ENCODE measurements at places on chromosomes 3 and 15.

GRCh38 chr3:133895208-133896001, at the start of gene RAB6B:
TSS of gene RAB6B (minus strand) at chr3:133895882. CDS start at chr3:133895466, 416 bp downstream.
- peak; percentile 44 for DNase-seq

DNA sequence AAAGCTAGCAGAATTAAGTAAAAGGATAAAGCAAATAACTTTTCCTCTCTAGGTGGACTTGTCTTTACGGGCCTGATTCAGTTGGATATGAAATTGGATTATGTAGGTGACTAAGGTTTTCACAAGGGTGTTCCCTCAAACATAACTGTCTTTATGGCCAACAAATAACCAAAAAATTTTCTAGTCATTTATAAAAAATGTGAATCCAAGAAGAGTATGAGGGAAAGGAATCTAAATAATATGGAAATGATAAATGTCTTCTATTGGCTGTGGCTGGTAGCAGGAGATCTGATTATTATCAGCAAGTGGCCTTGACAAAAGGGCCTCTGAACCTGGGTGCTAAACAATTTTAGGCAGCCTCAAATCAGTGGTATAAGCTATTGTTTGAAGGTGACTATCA, 594.0 kb upstream of the UBE2E2 start:
- no peak for DNase-seq

- DNase-seq, result no peak
Measured at GRCh38 chr3:64104006-64104405, 80.7 kb upstream of the PSMD6 start.

DNA sequence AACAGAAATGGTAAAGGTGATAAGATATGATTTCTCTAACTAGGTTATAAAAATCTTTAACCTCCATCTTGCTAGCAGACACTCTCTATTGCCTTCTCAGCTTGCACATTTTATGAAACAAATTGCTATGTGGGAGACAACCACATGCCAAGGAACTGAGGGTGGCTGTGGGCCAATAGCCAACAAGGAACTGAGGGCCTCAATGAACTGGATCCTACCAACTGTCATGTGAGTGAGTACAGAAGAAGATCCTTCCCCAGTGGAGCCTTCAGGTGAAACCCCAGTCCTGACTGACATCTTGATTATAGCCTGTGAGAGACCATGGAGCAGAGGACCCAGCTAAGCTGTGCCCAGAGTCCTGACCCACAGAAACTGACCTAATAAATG, 129.2 kb upstream of the LRIG1 start:
- DNase-seq, result peak; percentile 22

- DNase-seq, result no peak
Measured at GRCh38 chr15:77975332-77976094, 102.0 kb downstream of the TBC1D2B start.

- DNase-seq, result no peak
Measured at GRCh38 chr3:39479701-39480414, 12.4 kb downstream of the MOBP start.

DNA sequence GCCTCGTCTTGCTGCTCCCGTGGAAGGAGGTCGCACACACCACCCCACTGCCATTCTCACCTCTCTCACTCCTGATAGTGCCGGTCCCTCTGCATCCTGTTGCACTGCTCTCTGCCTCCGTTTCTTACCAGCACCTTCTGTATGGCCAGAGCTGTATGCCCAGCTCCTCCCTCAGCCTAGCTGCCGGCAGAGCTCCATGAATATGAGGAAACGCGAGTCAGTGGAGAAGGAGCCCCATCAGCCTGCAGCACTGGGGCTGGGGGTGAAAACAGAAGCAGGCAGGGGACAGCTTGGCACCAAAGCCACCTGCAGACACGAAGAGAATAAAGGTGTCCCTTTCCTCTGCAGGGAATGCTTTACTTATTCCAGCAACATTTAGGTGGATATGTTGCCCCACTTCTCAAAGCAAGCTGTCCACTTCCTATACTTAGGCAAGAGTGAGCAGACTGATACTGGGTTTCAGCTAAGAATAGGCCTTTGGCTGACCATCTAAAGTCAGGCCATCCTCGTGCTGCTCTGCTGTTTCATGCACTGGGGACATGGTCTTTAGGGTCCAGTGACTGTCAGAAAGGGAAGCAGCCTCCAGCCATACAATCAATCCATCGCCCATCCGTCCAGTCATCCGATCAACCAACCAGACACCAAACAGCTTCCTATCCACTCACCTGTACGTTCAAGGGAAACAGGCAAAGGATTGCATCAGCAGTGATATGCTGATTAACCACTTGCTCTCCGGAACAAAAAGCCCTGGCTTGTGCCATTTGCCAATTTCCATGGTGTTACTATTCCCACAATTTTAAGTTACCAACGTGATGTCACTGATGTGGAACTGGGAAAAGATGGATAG, 222.7 kb downstream of the XXYLT1 start:
- no peak for DNase-seq

DNA sequence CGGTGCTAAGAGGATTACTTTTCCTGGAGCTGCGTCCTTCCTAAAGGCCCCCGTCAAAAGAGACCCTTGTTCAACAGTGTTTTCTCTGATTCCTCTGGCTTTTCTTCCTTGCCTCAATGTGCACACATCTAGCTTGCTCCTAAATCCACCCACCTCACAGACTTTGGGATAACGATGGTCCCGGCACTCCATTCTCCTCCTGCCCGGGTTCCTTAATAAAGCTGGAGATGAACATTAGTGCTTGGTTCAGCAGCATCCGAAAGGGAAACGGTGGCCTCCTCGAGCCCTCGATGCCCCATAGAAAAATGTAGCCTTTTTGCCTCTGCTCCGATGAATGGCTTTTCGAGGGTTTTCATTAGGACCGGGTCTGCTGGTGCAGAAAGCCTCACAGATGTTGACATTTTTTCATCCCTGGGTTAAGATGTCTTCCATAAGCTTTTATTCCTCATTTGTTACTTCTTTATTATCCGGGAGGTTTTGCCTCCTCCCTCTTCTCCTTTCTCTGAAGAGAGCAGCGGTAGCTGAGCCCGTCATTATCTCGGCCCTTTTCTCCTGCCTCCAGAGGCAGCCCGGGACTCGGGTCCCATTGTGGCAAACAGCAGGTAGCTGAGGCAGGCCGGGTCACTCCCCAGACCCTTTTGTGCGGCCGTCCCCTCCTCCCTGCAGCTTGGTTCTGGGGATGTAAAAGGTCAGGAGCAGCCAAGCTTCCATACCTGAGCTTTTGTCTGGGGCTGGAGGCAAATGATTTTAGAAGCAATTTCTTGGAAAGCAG, 64.6 kb downstream of the CPN2 start:
- no peak for DNase-seq

- DNase-seq, result peak; percentile 53
Measured at GRCh38 chr3:192130534-192131132, 596.7 kb downstream of the FGF12 start.

- DNase-seq, result peak; percentile 82
Measured at GRCh38 chr15:35557544-35557943, 11.6 kb upstream of the DPH6 start.

GRCh38 chr3:195451373-195452015, 8.7 kb upstream of the ACAP2 start:
- DNase-seq, result no peak

- DNase-seq, result no peak
Measured at GRCh38 chr15:43210172-43210745, 10.6 kb downstream of the EPB42 start.

DNA sequence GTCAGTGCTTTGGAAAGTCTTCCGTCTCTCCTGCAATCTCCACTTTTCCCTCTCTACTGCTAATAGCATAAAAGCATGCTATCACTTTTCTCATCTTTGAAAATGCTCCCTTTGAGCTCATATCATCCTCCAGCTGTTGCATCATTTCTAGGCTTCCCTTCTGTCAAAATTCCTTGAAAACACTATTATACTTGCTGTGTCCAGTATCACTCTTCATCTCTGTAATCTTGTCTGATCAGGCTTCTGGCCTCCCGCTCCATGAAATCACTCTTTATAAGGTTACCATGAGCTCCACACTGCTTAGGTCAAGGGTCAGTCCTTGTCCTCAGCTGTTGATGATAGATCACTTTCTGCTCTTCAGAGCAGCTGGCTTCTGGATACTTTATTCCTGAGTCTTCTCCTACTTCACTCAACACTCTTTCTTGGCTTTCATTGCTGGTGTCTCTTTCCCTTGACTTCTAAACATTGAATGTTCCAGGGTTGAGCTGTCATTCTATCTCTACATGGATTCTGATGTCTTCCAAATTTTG, 50.9 kb upstream of the SPTSSB start:
- no peak for DNase-seq

DNA sequence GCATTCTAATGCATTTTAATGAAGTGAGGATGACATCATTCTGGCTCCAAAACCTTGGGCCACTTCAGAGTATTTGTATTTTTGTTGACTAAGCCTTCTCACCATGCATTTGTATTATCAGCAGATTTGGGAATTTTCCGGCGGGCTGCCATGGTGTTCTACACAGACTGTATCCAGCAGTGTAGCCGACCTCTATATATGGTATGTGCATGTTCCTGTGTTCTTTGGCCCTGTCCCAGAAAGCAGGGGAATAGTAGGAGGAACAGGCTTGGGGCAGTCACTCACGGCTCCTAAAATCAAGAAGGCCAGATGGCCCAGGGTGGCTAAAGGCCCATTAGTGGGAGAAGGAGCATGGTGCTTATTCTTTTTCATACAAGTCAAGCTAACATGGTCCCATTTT, 80.5 kb downstream of the USF3 start:
- peak; percentile 34 for DNase-seq

- DNase-seq, result no peak
Measured at GRCh38 chr3:40102182-40102581, 207.3 kb upstream of the EIF1B start.

- DNase-seq, result no peak
Measured at GRCh38 chr15:33476076-33476475, 165.3 kb downstream of the RYR3 start.

DNA sequence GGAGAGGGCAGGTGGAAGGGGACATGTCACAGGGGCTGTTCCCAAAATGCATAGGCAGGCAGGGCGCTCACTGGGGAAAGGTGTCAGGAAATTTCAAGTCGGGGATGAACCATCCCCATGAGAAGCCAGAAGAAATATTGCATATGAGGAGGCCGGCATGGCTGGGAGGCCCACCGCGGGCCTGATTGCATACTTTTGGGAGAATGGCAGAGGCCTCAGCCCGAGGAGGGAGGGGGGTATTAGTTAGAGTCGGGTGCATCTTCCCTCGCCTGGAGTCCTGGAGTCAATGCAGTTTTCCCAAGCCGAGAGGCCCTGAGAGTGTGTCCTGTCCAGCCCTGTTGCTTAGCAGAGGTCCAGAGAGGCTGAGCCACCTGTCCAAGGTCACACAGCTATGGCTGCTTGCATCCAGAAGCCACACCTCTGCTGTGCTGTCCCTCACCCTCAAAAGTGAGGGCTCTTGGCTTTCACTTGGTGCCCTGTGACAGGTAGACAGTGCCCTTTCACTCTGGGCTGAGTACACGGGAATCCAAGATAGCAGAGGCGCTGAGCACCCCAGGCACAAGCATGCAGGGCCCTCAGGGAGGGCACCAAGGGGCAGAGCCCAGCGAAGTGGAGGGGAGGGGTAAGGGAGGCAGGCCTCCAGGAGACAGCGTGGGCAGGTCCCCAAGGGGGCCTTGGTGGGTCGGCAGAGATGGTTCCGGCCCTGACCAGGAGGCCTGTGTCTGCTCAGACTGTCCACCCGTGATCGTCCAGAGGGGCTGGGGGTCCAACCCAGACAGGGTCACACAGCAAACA, 48.5 kb downstream of the GRIP2 start:
- no peak for DNase-seq

DNA sequence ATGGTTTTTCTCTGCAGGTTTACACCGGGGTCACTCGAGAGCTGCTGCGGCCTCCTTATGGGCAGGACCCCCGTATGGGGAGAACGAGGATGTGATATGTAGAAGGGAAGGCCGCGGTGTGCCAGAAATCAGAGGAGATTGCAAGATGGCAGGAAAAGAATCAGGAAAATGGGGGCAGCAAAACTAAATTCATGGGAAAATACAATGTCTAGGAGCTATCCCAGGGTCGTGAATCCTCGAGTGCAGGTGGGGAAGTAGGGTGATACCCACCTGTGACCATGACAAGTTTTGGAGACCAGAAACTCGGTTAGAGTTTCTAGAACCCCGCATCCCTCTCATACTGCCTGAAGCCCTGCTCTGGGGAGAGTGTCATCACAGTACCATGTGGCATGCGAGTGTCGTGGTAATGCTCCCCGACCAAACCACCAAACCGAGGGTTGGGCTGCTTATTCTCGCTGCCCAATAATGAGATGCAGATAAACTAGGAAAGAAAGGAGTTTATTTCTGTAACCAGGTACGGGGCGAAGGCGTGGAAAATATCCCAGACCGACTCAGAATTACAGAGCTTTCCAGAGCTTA, 781 bp downstream of the TRNT1 start:
- no peak for DNase-seq

DNA sequence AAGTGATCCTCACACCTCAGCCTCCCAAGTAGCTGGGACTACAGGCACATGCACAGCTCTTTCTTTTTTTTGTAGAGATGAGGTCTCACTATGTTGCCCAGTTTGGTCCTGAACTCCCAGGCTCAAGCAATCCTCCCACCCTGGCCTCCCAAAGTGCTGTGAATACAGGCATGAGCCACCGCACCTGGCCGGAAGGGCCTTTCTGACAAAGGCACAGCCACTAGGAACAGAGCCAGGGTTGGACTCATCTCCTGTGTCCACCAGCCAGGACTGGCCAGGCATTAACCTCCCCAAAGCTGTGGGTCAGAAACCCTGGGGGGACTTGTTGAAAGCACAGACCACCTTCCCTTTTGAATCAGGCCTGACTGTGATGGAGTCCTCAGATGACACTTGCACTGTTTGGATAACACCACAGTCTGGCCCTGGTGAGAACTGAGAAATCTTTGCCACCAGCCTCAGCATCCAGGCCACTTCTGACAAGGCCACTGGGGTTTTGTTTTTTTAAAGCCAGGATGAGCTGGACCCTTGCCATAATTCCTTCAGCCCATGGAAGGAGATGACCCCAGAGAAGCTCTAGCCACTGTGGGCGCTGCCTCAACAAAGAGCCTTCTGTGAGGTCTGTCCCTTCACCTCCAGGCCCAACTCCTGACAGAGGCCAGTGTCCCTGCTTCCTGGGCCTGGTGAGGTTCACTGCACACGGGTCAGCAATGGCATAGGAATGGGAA, 4.8 kb downstream of the TKT start:
- DNase-seq, result no peak

DNA sequence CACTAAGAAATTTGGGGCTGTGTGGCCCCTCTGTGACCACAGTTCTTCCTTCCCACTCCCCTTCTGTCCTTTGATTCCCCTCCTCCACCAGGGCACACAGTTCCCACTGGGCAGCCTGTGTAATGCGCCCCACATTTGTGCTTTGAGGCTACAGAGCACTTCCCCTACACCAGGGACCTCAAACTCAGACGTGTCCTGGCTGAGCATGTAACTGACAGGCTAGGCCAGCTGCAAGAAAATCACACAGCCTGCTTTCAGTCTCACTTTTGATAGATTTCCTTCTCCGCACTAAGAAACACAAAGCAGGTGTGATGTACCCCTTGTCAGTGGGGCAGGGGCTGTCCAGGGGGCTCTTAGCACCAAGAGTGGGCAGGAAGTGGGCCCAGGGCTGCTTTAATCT, 29.6 kb downstream of the PRKCD start:
- DNase-seq, result no peak

DNA sequence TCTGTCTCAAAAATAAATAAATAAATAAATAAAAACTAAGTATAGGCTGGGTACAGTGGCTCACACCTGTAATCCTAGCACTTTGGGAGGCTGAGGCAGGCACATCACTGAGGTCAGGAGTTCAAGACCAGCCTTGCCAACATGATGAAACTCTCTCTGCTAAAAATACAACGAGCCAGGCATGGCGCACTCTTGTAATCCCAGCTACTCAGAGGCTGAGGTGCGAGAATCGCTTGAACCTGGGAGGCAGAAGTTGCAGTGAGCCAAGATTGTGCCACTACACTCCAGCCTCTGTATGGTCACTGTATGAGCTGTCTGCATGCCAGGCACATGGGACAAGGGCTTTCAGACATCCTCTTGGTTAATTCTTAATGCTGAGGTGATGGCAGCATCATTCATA, 28.7 kb downstream of the TIPIN start:
- no peak for DNase-seq
